ENCODE measurements at places on chromosomes 3 and 15.

GRCh38 chr15:101118615-101119014 is 133.2 kb downstream of the CHSY1 start:
- ATAC-seq = no peak

DNA sequence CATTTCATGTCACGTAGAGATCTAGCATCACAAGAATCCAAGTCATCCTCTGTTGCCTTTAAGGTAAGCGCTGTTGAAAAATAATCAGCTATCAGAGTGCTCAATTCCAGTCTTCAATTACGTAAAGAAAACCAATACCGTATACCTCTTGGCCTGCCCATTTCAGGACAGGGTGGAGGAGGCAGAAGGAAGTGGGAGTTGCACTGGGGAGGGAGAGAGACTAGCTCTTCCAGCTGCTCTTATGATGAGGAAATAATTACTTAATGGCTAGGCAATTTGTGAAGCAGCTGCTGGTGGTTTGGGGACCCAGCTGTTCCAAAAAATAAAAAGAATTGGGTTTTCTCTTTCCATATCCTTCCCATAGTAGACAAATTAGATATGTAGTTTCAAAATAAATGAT is 365.8 kb upstream of the MCTP2 start:
- ATAC-seq = no peak

- ATAC-seq = no peak
Measured at GRCh38 chr3:194773771-194774455, 88.2 kb downstream of the FAM43A start.

DNA sequence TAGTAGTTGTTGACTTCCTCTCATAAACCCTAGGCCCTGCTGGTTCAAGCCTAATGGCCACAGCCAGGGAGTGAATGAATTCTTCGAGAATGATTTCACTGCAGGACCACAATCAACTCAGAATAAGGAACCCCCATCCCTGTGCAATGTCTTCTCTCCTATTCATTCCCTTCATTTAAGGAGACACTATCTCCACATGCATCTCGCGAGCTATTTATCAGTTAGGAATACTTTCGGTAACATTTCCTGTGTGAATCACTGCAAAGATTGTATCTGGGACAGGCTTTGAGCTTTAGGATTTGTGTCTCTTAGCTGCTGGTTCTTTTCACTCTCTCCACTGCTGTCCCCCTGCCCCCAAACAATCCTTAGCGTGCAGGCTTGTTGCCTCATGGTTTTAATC is 94.4 kb downstream of the MYLK start:
- no peak for ATAC-seq

GRCh38 chr3:107978131-107979055 is 112.4 kb downstream of the CD47 start:
- ATAC-seq = no peak

DNA sequence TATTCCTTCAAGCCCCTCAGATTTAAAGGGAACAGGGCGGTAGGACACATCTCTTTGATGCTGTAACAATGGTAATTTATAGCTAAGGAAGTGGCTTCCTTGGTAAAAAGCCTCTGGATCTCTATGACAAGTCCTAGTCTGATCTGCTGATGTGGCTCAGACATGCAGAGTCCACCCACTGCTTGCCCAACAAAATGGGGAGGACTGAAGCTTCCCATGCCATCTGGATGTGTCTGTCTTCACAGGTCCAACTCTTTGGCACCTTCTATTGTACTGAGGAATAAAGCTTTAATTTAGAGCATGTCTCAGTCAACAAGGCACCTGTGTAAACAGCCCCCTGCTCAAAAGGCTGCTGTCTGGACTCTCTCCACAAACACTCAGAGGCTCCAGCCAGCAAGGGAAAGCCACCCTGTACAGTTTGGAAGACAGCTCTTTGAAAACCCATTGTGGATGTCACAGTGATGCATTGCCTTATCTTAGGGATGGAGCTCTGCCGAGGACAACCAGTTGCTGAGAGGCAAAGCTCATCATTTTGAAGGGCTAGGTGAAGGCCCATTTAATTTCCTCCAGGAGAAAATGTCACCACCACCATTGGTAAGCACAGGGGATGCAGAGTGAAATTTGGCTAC is 348.6 kb upstream of the GRM7 start:
- ATAC-seq = no peak

DNA sequence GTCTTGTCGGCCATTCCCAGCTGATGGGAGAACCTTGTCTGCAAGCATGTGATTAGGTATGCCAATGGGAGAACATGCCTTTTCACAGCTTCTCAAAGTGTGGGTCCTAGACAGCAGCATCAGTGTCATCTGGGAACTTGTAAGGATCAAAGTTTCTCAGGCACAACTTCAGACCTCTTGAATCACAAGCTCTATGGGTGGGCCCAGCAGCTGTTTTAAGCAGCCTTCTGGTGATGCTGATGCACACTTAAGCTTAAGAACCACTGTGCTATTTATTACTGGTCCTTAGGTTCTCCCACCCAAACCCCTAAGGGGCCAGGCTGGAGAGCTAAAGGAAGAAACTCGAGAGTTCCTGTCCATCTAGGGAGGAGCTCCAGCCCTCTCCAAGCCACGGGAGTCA is 453.9 kb upstream of the PROK2 start:
- no peak for ATAC-seq

GRCh38 chr15:80217327-80217900 is 34.6 kb downstream of the CTXND1 start:
- ATAC-seq = no peak

DNA sequence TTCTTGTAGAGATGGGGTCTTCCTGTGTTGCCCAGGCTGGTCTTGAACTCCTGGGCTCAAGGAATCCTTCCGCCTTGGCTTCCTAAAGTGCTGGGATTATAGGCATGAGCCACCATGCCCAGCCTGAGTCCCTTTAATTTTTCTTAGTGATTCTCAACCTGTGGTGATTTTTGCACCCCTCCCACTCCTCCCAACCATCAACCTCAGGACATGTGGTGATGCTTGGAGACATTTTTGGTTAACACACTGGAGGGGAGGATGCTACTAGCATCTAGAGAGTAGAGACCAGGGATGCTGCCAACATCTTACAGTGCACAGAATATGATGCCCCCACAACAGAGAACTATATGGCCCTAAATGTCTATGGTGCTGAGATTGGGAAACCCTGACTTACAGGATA is 83.0 kb upstream of the LMOD3 start:
- ATAC-seq = peak; percentile 9

GRCh38 chr3:102348904-102349303 is 85.9 kb upstream of the ZPLD1 start:
- ATAC-seq = no peak

GRCh38 chr3:142235690-142236089 is 10.3 kb upstream of the GK5 start:
- no peak for ATAC-seq

DNA sequence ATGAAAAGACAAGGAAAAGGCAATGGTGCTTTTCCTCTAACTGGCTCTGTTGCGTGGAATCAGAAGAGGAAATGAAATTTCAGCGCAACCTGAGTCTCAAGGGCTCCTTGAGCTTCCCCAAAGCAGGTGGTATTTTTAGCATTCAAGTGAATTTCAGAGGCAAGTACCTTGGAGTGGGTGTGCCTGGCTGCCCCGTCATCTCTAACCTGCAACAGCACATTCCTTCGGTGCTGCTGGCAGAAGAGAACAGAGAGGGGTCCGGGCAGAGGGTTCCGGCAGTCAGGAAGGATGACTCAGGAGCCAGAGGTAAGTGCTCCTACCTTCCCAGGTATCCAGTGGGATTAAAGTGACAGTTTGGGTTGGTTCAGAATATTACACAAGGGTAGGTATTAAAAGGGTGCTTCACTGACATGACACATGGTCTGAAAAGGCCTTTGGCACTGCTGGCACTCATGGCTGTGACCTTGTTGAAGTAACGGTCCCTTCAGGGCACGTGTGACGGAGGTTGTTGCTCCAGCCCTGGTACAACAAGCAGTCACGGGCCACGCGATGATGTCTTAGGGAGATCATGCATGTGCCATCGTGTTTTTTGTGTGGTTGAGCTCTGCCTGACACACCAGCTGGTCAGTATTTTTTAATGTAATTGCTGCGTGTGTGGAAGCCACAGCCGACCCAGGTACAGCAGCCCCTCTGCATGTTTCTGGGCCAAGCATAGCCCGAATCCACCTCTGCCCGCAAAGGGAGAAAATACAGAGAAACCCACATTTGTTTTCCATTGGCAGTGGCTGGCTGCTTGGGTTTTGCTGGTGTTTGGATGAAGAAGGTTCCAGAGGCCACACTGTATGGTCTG is 75.7 kb downstream of the LRRK1 start:
- ATAC-seq = no peak

GRCh38 chr3:39978308-39978707 is 168.9 kb downstream of the MYRIP start:
- no peak for ATAC-seq

- no peak for ATAC-seq
Measured at GRCh38 chr15:39583596-39584265, 2.9 kb downstream of the THBS1 start.

DNA sequence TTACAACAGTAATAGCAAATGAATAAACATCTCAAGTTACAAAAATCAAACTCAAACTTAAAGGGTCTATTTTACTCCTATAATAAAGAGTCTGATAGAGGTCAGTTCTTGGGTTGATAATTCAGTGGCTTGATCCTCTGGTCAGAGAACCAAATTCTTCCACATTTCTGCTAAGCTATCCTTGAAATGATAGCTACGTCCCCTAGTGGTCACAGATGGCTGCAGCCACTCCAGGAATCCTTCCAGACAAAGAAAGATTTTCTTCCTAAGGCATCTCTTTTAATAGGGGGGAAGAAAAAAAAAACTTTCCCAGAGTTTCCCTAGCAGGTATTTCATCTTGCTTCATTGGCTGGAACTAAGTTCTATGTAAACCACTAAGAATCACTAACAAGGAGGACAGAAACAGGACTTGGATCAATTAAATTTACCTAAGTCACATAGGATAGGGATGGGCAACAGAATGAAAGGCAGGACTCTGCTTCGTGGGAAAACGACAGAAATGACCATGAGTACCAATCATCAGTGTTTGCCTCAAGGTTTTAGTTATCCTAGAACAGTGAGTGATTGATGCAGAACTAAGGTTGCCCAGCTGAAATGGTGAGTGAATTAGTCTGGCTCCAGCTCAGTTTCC is 160.7 kb downstream of the STAC start:
- ATAC-seq = no peak

- no peak for ATAC-seq
Measured at GRCh38 chr15:101138913-101139880, 112.7 kb downstream of the CHSY1 start.
